ENCODE measurements at places on chromosomes 3 and 15. TPM values are rescaled to one million over a fixed set of nuclear protein-coding genes. Genes with fewer than 3 reads are reported as not detected.

BOC gene
- 0.40 TPM for total RNA-seq

CYP8B1 gene
- total RNA-seq, result not detected

SLC15A2 gene
- total RNA-seq, result 0.53 TPM

GRK7 gene
- not detected for total RNA-seq

Data from activated CD4-positive, alpha-beta T cell treated with anti-CD3 and anti-CD28 coated beads for 36 hours (primary cell).